ENCODE measurements at places on chromosomes 3 and 15.

DNA sequence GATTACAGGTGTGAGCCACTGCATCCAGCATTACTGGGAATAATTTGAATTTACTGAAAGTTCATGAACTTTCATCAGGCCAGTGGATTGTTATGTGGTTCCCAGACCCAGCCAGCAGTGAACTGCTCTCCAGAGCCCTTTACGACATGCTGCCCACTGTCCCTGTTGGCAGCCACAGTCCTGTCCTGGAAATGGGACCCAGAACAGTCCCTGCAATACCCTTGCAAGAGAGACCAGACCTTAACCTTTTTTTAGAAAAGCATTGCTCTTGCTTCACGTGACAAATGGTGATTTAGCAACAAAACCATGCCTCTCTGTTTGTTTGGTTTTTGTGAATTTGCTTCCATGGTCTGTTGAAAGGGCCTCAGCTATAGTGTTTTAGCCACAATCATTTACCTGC, 367.3 kb upstream of the C2CD4B start:
- H3K36me3 ChIP-seq = no peaks in the 10 kb centered on the region
- no peaks in the 10 kb centered on the region for H3K4me1 ChIP-seq
- H3K27me3 ChIP-seq = no peaks in the 10 kb centered on the region
- no peak overlapping the region for H3K27ac ChIP-seq
- H3K4me3 ChIP-seq = no peak overlapping the region

DNA sequence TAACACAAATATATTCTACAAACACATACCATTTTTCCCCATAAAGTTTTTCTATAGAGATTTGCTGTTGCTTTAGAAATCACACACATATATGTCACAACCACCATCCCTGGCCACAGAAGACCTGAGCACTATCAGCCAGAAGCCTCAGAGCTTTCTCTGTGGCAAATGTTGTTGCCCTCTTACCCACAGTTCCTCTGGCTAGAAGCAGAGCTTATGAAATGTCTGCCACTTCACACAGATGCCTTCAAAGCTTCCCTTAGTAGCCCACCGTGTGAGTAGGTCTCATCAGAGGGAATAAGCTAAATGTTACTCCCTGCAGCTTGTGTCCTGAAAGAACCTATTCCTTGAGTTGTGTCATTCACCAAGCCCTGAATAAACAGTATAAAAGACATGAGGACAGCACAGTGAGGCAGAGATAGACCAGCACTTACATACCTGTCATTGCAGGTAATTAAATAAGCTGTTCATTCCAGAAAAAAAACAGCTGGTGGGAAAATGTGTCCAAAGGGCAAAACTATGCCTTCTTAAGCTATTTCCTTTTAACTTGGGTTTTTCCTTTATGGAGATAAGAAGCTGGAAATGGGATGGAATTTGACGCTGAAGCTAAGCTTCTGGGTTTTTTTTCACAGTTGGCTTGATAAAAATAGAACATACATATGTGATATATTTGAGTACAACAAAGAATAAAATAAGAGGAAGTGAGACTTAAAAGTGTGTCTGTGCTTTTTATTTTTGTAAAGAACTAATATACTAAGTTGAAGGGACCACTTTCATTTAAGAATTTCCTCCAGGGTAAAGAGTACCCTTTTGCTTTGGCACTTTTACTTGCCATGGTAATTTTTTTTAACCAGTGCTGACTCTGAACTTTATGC, 391.4 kb downstream of the KCNH8 start:
- no peak overlapping the region for H3K27ac ChIP-seq
- no peak for DNase-seq
- no peaks in the 10 kb centered on the region for H3K36me3 ChIP-seq

DNA sequence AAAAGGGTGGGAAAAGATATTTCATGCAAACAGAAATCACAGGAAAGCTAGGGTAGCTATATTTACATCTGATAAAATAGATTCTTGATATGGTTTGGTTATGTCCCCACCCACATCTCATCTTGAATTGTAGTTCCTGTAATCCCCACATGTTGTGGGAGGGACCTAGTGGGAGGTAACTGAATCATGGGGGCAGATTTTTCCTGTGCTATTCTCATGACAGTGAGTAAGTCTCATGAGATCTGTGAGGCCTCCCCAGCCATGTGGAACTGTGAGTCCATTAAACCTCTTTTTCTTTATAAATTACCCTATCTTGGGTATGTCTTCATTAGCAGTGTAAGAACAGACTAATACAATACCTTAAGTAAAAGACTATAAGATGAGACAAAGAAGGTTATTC, 558.1 kb downstream of the RSL24D1 start:
- H3K36me3 ChIP-seq = no peaks in the 10 kb centered on the region
- no peaks in the 10 kb centered on the region for H3K27me3 ChIP-seq
- H3K27ac ChIP-seq = no peak overlapping the region
- no peaks in the 10 kb centered on the region for H3K4me1 ChIP-seq
- no peak overlapping the region for H3K4me3 ChIP-seq
- no peak for DNase-seq

DNA sequence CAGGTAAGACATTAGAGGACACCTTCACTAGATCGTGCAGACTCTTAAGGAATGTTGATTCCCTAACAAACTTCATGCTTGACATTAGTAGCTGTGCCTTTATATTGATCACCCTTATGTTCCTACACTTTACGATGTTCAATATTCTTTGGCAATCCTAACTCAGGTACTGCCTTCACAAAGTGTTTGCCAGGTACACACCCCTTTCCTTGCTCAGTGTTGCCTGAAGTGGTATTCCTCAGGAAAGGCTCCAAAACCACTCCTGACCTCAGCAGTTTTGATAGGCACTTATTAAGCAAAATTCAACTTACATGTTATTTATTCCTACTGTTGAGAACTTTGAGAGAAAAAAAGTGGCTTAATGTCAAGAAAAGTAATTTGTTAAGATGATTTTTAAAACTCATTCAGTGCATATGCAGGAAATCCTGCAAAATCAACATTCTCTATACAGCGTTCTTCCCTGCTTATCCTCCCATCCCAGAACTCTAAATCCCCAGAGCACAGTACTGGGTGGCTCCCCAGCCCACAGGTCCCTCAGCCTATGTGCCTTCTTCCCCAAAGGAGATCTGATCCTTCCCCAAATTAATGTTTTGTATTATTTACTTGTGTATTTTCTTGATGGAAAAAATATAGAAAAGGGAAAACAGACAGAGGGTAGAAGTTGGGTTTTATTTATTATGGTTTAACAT, 260.7 kb downstream of the MECOM start:
- no peak overlapping the region for H3K27ac ChIP-seq
- H3K36me3 ChIP-seq = no peaks in the 10 kb centered on the region
- DNase-seq = no peak
- H3K27me3 ChIP-seq = peaks cover 11% of the 10 kb centered on the region

DNA sequence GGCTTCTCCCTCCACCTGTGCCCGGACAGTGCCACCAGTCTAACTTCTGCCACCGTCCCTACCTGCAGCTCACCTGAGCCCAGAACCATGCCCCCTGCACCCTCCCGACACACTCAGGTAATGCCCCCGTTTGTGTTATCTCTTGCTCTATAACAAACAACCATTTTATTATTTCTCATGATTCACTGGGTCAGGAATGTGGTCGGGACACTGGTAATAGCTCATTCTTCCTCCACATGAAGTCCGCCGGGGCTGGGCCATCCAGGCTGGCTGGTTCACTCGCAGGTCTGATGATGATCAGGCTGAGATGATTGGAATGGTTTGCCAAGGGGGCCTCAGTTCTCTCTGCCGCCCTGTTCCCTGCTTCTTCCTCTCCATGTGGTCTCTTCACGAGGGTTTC, 20.3 kb upstream of the NR2E3 start:
- peak; percentile 18 for DNase-seq
- peaks cover 17% of the 10 kb centered on the region for H3K4me1 ChIP-seq
- H3K27me3 ChIP-seq = peaks cover 5% of the 10 kb centered on the region
- no peaks in the 10 kb centered on the region for H3K36me3 ChIP-seq
- H3K4me3 ChIP-seq = no peak overlapping the region

GRCh38 chr3:97719156-97719821, 45.3 kb upstream of the ARL6 start:
- peaks cover 2% of the 10 kb centered on the region for H3K4me1 ChIP-seq
- H3K4me3 ChIP-seq = no peak overlapping the region
- no peak overlapping the region for H3K27ac ChIP-seq
- peak; percentile 72 for DNase-seq
- H3K27me3 ChIP-seq = no peaks in the 10 kb centered on the region

DNA sequence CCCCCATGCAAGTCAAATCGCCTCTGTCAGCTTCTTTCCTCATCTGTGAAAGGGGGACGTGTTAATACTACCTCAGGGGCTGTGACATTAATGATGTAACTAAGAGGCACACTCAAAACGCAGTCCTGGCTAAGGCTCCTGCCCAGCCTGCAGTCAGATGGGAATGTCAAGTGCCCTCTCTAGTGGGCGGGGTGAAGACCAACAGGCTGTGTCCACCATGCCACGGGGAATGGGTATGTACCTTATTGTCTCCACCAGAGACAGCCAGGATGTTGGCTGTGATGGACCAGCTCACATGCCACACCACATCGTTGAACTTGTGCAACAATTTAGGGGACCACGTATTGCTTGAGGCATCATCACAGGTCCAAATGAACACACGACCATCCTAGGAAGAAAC, 11.0 kb upstream of the GHRL start:
- H3K36me3 ChIP-seq = peaks cover 98% of the 10 kb centered on the region
- no peaks in the 10 kb centered on the region for H3K27me3 ChIP-seq
- H3K27ac ChIP-seq = no peak overlapping the region
- H3K4me1 ChIP-seq = peaks cover 3% of the 10 kb centered on the region

- H3K4me3 ChIP-seq = no peak overlapping the region
- DNase-seq = no peak
- H3K27me3 ChIP-seq = no peaks in the 10 kb centered on the region
- no peaks in the 10 kb centered on the region for H3K36me3 ChIP-seq
- H3K4me1 ChIP-seq = no peaks in the 10 kb centered on the region
Measured at GRCh38 chr3:174583396-174583795, 275.7 kb upstream of the NAALADL2 start.

GRCh38 chr3:76367281-76367680, 581.9 kb upstream of the ZNF717 start:
- no peak overlapping the region for H3K4me3 ChIP-seq
- no peak overlapping the region for H3K27ac ChIP-seq
- no peaks in the 10 kb centered on the region for H3K36me3 ChIP-seq
- no peaks in the 10 kb centered on the region for H3K4me1 ChIP-seq

DNA sequence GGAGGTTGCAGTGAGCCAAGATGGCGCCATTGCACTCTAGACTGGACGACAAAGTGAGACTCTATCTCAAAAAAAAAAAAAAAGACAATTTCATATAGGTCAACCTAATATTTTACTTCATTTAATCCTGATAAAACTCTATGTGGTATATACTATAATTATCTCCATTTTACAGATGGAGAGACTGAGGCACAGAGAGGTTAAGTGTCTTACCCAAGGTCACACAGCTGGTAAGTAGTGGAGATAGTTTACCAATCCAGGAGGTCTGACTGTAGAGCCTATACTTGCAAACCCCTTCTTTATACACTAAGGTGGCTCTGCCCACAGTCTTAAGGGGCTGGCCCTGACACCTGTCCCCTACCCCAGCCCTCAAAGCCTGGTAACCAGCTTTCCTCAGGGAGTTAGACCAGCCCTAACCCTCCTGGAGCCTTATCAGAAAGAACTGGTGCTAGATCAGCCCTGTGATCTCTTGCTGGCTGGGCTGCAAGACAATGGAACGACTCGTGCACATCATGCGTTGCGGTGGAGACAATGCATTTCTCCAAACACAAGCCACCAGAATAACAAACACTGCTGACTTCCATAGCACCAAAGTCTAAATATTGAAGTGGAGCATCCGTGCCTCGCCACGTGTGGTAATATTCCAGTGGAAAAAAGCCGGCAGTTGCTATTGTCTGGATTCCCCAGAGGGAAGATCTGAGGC, 60.0 kb upstream of the SMAD3 start:
- no peak for DNase-seq
- H3K4me1 ChIP-seq = no peaks in the 10 kb centered on the region
- no peak overlapping the region for H3K4me3 ChIP-seq
- no peaks in the 10 kb centered on the region for H3K36me3 ChIP-seq
- no peak overlapping the region for H3K27ac ChIP-seq

All from mesenchymal stem cell (in vitro differentiated cells and primary cell).